Activated CD4-positive, alpha-beta T cell treated with anti-CD3 and anti-CD28 coated beads for 4 hours (primary cell): ENCODE measurements at places on chromosomes 16 and 17.

DNA sequence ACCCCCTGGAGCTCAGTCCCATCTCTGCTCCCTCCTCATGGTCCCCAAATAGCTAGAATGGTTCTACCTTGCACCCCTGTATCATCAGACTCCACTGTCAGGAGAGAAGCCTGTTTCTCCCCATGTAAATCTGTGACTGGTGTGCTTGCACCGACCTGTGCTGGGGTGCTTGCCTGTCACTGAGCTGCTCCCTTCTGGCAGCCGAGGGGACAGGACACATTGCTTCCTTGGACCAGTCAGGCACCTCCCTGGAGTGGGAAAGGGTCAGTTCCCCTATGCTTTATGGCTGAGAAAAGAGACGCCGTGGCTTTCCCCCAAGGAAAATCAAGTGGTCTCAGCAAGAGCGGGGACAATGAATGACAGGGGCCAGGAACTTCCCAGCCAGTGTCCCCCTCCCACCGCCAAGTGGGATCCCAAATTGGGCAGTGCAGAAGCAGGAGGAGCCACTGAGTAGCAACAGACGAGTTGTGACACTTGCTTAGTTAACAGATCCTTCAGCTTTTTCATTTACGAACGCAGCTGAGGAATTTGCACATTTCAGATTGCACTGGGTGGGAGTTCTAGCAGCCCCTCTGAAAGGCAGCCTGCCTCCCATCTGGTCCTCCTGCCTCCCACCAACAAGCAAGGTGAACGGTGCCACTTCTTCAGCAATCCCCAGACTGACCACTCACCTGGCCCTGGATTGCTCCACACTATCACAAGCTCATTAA lies 156.4 kb downstream of the KATNIP start:
- no peak for DNase-seq

DNA sequence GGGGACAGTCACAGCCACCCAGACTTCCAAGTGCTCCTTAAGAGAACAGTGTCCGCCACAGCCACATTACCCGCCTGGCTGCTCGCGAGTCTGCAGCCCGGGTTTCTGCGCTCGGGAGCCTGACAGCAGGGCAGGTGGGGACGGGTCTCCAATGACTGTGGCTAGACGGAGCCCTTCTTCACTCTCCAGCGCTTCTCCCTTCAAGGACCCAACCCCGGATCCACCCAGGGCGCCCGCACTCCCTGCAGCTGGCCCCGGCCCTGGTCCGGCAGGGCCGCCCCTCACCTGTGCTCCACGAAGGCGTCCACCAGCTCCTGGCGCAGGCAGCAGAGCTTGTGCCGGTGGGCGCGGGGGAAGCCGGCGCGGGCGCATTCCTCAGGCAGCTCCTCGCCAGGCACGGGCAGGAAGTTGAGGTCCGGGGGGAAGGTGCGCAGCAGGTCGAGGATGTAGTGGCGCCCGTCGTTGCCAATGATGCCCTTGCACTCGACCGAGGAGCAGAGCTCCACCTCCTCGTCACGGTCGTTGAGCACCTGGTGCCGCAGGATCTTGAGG lies 13.9 kb downstream of the CLUH start:
- DNase-seq: no peak

DNA sequence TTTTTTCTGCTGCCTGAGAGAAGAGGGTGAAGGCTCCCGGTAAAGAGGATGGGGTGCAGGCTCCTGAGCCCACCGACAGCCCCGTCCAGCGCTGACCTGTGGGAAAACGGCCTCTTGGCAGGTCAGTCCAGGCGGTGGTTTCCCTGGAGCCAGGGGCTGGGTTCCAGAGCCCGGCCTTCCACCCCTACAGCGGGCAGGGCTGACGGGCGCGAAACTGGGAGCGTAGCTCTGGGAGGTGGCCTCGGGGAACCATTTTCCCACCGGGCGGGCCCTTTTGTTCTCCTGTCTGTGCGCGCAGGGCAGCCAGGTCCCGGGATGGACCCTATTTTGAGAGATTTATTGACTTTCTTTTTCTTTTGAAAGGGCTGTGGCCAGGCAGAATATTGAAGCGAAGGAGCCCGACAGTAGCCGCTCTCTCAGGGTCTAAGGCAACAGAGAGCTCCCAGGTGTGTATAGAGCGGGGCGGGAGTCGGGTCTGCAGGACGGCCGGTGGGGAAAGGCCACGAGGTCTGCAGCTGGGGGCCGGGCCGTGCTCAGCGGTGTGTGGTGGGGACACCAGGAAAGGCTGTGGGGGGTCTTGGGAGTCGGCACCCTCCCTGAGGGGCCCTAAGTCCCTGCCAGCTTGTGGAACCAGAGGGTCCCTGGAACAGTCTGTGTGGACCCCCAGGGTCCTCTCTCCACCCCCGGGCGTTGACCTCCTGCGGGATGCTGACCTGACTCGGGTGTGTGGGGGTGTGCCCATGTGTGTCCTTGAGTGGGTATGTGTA lies 32.3 kb downstream of the METRNL start:
- no peak for DNase-seq

GRCh38 chr16:7482032-7482431 lies 149.4 kb downstream of the RBFOX1 start:
- DNase-seq: no peak

GRCh38 chr16:58384437-58385055 lies 7.7 kb upstream of the GINS3 start:
- no peak for DNase-seq

DNA sequence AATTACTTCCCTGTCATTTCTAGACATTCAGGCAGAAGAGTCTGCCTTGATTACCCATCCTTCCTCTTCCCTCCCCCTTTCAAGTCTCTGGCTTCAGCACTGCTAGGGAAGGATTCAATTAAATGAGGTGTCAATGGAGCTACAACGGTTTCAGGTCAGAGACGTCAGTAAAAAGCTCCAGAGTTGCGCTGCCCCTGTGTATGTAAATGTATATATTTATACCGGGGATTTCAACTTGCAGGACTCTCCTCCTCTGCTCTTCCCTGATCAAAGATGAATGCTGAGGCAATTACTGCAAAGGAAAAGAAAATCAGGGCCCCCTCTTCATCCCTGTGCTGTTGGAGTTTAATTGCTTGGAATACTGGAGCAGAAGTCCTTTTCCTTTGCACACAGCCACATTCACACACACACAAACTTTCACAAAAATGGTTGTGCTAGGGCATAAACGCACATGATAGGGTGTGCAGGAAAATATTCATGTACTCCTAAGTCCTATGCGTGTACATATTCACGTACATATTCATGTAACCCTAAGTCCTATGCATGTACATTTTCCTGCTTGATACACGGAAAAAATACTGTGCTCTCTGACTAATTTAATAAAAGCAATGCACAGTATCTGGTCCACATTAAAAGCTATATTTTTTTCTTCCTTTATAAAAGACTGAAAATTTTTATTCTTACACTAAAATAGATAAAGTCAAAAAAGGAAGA lies 129.7 kb upstream of the PMFBP1 start:
- no peak for DNase-seq

DNA sequence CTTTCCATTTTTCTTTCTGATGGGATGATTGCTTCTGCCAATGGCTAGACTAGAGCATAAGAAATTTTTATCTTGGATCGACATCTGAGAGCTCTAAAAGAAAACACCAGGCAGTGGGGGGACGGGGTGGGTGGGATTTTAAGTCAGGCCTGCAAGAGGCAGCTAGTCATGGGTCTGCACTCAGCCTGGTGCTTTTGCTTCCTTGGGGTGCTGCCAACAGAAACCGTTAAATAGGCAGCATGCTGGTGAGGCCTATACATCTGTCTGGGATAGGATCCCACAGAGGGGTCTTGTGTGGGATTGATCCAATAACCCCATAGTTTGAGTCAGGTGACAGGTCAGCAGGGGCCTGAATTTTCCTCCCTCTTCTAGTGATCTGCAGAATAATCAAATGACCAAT lies 26.9 kb downstream of the ZNRF1 start:
- DNase-seq: no peak

DNA sequence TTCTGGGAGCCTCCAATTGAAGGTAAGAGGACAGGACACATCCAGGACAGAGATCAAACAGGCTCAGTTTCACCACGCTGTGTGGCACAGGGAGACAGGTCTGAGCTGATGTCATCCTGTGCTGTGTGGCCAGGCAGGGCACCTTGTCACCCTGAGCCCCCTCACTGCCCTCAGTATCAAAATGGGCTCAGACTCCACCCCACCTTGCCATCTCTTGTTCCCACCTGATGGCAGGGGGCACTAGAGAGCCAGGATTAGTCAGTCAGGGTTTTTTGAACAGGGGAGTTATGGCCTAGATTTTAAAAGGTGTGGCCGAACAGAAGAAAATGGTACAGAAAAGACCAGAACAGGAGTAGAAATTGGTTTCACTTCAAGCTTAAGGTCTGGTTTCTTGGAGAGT lies 2.6 kb downstream of the KAT2A start:
- DNase-seq: peak; percentile 41

DNA sequence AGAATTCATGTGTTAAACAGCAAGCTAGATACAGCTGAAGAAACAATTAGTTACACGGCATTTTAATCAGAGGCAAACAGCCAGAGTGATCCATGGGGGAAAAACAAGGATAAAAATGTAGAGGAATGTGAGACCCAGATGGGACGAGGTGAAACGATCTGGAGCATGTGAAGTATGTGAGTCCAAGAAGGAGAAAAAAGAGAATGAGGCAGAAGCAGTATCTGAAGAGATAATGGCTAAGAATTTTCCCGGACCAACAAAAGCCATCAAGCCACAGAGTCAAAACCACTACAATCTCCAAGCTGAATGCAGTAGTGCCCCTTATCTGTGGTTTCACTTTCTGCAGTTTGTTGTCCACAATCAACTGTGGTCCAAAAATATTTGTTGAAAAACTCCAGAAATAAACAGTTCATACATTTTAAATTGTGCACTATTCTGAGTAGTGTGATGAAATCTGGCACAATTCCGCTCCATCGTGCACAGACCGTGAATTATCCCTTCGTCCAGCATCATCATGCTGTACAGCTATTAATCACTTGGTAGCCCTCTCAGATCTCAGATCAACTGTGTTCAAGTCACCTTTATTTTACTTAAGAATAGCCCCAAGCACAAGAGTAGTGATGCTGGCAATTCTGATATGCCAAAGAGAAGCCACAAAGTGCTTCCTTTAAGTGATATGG lies 18.8 kb downstream of the MYH10 start:
- DNase-seq: no peak

- no peak for DNase-seq
Measured at GRCh38 chr17:68054296-68054900, 18.9 kb downstream of the KPNA2 start.

- no peak for DNase-seq
Measured at GRCh38 chr16:87581857-87582215, 20.5 kb upstream of the JPH3 start.

- no peak for DNase-seq
Measured at GRCh38 chr17:12365805-12366204, 299.9 kb upstream of the MYOCD start.

DNA sequence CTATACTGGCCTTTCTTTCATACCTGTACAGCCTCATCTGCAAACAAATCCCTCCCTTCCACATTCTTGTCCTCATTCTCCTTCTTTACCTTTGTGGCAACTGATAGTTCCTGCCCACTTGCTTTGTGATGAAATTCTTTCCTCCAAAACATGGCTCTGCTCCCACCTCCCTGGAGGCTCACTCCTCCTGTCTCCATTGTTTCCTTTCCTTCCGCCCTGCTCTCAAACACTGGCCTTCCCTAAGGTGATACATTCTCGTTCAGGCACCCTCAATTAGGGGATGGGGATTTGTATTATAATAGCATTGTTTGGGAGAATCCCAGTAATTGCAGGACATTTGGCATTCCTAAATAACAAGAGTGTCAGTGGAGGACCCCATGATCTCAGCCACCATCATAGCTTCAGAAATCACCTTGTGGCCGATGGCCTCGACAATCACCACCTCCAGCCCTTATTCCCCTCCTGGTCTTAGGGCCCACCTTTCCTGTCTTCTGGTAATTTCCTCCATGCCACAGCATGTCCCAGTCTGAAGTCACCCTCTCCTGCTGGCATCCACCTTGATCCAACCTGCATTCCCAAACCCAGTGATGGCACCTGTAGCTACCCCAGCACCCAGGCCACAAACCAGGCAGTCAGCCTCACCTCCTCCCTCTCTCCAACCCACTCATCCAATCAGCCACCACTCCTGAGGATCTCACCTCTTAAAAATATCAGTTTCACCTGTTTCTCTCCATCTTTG lies 7.9 kb downstream of the UNC119 start:
- DNase-seq: no peak

GRCh38 chr16:31347445-31347844 lies 7.5 kb upstream of the ITGAX start:
- no peak for DNase-seq

GRCh38 chr17:1108765-1109605 lies 70.8 kb downstream of the ABR start:
- peak; percentile 50 for DNase-seq

- no peak for DNase-seq
Measured at GRCh38 chr17:64069143-64069542, 48.7 kb upstream of the ICAM2 start.
